Ascending aorta (tissue), 2 donors: ENCODE measurements at places on chromosomes 1 and 21.

- no peak for DNase-seq
Measured at GRCh38 chr1:63405021-63405420, 37.6 kb downstream of the ALG6 start.

GRCh38 chr1:107404756-107405155 lies 263.9 kb downstream of the NTNG1 start:
- DNase-seq: no peak

DNA sequence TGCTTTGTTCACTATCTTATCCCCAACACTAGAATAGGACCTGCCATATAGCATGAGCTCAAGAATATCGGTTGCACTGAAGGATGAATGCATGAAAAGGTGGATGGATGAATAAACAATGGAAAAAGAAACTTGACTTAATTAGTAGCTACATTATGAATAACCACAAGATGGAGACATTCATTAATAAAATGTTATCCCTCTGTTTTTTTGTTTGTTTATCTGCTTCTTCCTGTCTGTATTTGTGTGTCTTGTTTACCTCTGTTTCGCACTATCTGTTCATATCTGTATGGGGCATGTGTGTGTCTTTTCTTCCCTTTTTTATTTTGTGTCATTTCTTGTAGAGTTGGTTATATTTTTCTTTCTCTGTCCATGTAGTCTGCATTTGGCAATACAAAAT lies 1.1 kb upstream of the OR14I1 start:
- DNase-seq: no peak

DNA sequence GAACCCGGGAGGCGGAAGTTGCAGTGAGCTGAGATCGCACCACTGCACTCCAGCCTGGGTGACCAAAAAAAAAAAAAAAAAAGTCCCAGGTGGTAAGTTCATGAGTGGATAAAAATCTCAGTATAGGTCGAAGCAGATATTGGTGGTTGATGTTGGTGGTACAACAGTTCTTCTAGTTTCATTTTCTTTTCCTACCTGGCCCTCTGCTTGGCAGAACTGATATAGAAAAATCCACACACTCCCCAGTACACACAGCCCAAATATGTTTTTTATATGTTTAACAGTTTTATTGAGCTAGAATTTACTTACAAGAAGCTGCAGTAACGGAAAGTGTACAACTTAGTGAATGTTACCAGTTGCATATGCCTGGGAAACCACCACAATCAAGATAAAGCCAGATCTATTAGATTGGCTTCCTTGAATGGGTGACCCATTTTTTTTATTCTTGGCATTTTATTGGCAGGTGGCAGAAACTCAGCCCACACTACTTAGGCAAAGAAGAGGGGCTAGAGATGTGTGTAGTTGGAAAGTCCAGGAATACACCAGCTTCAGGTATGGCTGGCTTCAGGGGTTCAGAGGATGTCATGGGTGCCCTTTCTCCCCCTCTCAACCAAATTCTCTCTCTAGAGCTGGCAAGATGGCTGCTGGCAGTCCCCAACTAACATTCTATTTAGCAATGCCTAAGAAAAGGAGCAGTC lies 118.3 kb upstream of the SLC25A33 start:
- DNase-seq: no peak

- DNase-seq: no peak
Measured at GRCh38 chr1:243712941-243713340, 137.1 kb downstream of the AKT3 start.

DNA sequence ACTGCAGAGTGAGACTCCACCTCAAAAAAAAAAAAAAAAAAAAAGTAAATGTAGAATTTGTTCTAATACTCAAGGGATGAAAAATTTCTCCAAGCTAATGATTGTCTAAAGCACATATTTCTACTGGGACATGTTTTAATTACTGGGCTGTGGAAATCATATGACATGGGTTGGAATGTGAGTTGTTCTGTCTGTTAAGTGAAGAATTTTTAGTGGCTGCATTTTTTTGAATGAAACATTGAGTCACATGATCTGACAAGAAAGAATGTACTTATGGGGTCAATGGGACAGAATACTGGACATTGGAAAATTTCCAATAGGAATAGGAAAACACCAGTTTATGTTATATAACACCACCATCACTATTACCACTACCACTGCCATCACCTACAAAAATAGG lies 123.8 kb upstream of the IVNS1ABP start:
- DNase-seq: no peak

- DNase-seq: no peak
Measured at GRCh38 chr1:186708694-186709097, 28.5 kb upstream of the PTGS2 start.

DNA sequence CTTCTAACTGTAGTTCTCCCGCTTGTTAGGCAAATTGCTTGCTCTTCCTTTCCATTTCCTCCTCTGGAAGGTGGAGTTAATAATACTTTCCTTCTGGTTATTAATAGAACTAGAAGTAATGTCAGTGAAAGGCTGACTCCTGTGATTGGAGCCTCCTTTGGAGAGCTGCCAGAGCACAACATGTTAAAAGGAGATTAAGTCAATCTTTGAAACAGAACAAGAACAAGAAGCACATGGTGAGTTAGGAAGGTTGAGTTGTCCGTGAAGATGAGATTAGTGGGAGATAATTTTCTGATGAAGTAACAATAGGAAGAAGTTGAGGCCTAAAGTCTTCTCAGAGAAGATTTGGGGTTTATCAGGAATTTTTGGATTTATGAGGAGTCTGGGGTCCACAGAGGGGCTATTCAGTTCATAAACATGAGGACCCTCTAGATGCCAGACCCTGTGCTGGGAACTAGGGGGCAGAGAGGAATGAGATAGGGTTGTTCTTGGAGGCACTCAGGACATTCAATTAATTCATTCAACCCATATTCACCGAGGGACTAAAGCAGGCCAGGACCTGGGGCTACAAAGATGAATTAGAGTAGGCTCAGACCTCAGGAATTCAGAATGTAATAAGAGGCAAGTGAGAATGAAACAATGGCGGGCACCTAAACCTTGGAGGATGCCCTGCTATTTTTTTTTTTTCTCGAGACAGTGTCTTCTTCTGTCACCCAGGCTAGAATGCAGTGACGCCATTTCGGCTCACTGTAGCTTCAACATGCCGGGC lies 40.7 kb upstream of the DHCR24 start:
- no peak for DNase-seq

DNA sequence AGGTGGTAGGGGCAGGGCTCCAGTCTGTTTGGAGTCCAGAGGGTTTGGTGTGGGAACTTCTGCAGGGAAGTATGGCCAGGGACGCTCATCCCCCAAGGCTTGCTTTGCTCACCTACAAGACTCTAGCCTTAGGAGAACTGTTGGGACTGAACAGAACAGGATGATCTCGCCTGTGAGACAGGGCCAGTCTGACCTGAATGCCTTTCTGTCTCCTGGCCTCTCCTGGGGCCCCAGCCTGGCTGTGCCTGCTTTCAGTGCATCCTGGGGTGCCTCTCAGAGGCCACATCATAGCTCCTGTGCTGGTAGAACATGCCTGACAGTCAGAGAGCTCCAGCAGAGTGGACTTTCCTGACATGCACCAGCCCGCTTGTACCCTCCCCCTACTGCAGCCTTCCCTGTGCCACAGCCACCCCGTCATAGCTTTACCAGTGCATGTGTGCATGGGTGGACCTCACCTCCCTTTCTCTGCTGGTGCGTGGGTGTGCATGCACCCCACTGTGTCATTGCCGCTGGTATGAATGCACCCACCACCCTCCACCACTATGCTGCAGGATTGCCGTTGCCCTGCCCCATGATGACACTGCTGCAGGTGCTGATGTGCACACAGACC lies 165.8 kb downstream of the GIPC2 start:
- no peak for DNase-seq

DNA sequence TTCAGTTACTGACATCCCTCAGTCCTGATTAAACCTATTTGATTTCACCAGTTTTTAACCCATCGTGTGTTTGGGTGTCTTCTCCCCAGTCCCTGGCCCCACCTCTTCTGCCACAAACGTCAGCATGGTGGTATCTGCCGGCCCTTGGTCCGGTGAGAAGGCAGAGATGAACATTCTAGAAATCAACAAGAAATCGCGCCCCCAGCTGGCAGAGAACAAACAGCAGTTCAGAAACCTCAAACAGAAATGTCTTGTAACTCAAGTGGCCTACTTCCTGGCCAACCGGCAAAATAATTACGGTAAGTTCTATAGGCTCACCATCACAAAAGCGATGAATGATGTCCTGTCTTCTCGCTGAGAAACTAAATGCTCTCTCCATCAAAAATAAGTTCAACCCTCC lies 28.7 kb downstream of the NBPF3 start:
- DNase-seq: no peak

GRCh38 chr1:222247811-222248310 lies 300.0 kb downstream of the HHIPL2 start:
- no peak for DNase-seq

GRCh38 chr1:246139745-246140182 lies 367.3 kb downstream of the SMYD3 start:
- DNase-seq: no peak

- DNase-seq: peak; percentile 38
Measured at GRCh38 chr21:42313501-42313969, 1.7 kb downstream of the TFF3 start.

DNA sequence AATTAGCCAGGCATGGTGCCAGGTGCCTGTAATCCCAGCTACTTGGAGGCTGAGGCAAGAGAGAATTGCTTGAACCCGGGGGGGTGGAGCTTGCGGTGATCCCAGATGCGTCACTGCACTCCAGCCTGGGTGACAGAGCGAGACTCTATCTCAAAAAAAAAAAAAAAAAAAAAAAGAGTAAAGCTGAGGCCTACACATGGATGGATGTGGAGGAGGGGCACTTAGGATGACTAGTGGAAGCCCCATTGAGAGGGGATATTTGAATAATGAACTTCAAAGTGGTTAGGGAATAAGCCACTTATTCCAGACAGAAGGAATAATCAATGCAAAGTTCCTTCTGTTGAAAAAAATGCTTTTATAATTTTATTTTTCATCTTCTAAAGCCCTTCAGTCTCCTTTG lies 51.4 kb downstream of the PTBP2 start:
- no peak for DNase-seq

GRCh38 chr1:37478890-37479254 lies 4.5 kb downstream of the ZC3H12A start:
- DNase-seq: no peak

DNA sequence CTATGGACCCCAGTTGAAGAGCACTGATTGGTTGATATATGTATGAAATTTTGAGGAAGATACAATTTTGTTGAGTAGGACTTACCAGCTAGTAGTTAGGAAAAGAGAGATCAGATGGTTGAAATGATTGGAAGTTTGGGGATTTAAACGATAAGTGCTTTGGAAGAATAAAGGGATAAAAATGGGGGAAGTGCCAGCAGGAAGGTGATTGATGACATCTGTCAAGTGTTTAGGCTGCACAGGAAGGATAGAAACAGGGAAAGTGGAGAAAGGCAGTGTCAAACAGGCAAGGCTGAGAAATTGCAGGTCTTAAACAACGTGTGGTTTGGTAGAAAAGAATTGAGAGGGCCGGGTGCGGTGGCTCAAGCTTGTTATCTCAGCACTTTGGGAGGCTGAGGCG lies 22.3 kb downstream of the PDC start:
- no peak for DNase-seq

GRCh38 chr1:158028969-158029368 lies 35.5 kb downstream of the KIRREL1 start:
- DNase-seq: no peak

GRCh38 chr1:6794164-6794563 lies 8.9 kb downstream of the CAMTA1 start:
- DNase-seq: no peak

GRCh38 chr1:21680918-21681317 lies 11.8 kb upstream of the RAP1GAP start:
- no peak for DNase-seq

DNA sequence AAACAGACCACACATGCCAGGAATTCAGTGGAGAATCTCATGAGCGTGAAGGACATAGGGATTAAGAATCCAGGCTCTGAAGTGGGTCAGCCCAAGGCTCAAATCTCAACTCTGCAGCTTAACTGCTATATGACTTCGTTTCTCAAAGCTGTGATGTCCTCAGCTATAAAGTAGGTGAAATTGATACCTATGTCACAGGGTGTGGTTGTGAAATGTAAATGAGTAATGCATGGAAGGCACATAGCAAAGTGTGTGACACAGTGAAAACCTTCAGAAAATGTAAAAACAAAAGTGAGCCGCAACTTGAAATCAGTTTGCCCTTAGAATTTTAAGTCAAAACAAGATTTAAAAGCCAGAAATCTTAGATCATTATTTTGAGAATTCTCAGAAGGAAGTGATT lies 145.7 kb upstream of the PRMT6 start:
- DNase-seq: no peak

- DNase-seq: no peak
Measured at GRCh38 chr1:65691152-65691900, 101.4 kb upstream of the PDE4B start.

DNA sequence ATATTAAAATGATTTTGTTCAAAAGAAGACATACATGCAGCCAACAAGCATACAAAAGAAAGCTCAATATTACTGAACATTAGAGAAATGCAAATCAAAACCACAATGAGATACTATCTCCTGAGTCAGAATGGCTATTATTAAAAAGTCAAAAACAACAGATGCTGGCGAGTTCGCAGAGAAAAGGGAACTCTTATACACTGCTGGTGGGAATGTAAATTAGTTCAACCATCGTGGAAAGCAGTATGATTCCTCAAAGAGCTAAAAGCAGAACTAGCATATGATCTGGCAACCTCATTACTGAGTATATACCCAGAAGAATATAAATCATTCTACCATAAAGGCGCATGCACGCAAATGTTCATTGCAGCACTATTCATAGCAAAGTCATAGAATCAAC lies 126.0 kb upstream of the HMCN1 start:
- no peak for DNase-seq

- peak; percentile 27 for DNase-seq
Measured at GRCh38 chr1:16254263-16254928, 17.4 kb upstream of the CPLANE2 start.

- no peak for DNase-seq
Measured at GRCh38 chr1:117650840-117651568, 45.2 kb downstream of the TENT5C start.
